Left ventricle myocardium inferior (tissue), 1 donor: ENCODE measurements at places on chromosomes 7 and 10.

DNA sequence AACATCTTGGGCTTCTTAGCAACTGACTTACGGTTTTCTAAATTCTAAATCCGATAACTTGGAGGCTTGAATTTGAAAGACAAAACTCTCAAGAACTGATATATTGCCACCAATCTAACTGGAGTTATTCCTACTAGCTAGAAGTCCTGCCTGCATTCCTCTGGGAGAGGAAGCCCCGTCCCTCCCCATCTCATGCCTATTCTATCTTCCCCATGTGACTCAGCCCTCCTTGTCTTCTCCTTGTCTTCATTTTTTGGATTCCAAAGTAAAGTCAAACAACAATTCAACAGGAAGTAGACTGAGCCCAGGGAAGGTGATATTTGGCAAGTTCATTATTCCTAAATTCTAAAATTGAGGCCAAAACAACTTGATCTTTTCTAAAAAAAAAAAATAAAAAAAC lies 587.7 kb downstream of the KCNMA1 start:
- no peak for DNase-seq

GRCh38 chr7:43938892-43939482 lies 12.8 kb downstream of the UBE2D4 start:
- no peak for DNase-seq

GRCh38 chr10:29616542-29616941 lies 18.2 kb downstream of the SVIL start:
- no peak for DNase-seq

GRCh38 chr7:93873998-93874574 lies 16.5 kb downstream of the TFPI2 start:
- DNase-seq = no peak

- DNase-seq = no peak
Measured at GRCh38 chr10:106680061-106680460, 484.4 kb downstream of the SORCS1 start.

DNA sequence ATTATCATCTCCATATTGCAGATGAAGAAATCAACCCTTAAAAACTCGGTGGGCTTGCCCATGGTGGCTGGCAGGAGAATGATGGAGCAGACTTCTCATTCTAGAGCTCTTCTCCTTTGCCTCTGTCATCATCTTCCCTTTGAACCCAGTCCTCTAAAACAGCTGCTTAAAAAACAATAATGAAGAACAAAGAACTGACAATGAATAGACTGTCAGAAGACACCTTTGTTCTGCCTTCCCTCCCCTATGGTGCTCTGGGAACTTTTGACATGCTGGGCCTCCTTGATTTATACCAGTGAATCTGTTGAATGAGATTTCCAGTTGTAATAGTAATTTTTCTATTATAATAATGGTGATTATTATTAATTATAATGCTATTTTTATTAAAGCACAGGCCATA lies 103.0 kb downstream of the SORCS3 start:
- DNase-seq = no peak

GRCh38 chr10:122733931-122734665 lies 34.5 kb upstream of the C10orf120 start:
- DNase-seq = no peak

GRCh38 chr7:73967832-73968290 lies 60.1 kb upstream of the ELN start:
- no peak for DNase-seq

DNA sequence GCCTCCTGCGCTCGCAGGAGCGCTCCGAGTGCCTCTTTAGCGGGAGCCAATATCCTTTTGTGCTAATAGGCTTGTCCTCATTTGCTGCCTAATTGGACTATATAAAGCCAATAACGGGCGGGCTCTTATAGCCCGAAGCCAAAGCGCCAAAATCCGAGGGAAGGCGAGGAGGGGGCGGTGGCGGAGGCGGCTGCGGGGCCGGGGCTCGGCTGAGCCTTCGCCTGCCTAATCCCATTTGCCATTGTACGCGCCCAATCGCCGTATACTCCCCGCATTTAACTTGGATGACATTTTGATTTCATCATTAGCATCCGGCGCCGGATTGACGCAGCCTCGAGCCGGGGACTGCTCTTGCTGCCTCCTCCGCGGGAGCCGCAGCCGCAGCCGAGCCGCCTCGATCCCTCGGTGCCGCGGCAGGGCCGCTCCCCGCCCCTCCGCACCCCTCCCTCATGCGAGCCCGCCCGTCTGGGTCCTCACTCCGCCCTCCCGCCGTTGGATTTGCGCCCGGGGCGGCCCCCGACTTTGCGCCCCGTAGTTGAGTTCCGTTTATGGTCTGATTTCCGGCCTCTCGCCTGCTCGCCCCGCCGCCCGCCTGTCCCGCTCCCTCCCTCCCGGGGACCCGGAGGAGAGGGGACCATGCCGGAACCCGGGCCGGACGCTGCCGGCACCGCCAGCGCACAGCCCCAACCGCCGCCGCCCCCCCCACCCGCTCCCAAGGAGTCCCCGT lies at the start of gene HMX3:
Gene HMX3, plus strand, starts transcription at position 556 of the 727 bp plus-strand sequence. Its CDS starts 81 bp downstream, at position 637.
- no peak for DNase-seq

DNA sequence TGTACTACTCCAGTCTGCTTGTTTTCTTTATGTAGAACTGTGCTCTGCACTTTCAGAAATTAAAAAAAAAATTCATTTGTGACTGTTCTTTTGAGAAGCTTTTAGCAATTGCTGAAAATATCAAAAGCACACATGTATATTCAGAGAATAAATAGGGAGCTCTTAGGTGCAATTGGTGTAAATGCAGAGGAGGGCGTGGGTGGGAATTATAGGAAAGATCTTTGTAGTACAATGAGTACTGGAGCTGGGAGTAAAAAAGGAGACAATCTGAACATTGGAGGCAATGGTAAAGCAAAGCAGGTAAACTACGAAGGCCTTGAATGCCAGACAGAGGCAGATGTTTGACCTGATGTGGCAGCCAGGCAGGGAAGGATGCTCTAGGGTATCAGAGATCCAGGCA lies 267.5 kb downstream of the SORCS3 start:
- DNase-seq = no peak

DNA sequence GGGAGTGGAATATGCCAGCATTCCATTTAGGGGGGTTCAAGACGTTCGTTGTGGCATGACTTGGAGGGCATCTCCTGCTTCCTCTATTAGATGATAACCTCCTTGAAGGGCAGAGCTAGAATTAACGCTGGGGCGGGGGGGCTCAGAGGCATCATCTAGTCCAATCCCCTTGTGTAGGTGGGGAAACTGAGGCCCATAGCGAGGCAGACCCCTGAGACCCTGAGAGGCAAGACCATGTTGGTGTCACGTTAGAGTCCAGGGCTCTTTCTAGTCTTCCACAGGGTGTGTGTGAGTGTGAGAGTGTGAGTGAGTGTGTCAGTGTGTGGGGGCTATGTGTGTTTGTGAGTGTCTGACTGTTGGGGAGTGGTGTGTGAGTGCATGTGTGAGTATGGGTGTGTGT lies 29.3 kb upstream of the NUB1 start:
- DNase-seq = no peak

- DNase-seq = no peak
Measured at GRCh38 chr7:94665426-94665825, 9.5 kb upstream of the SGCE start.
